NCI-H1436 treated with DMSO at 0.1 percent for 48 hours (cell line): ENCODE measurements at places on chromosomes 7 and 10.

DNA sequence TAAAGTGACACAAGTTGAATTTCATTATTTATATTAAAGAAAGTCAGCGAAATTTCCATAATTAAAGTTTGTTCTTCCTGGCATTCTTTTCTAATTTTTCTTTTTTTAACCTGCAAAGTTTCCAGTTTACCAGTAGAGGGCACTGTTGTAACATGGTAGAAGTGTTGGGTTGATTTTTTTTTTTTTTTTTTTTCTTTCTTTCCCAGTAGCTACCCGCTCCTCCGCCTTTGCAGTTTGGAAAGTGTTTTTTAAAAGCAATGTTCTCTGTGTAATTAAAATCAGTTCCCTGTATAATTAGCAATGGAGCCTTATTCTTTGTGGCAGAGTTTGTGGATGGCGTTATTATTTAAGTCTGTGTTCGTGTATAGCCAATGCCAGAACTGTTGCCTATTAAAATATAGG is 53.7 kb downstream of the TAF3 start:
- DNase-seq = no peak

- DNase-seq = no peak
These were observed 113.7 kb downstream of the LRMDA start for GRCh38 chr10:75544993-75545706.

GRCh38 chr10:43114743-43115611 is 23.3 kb upstream of the CSGALNACT2 start:
- no peak for DNase-seq

DNA sequence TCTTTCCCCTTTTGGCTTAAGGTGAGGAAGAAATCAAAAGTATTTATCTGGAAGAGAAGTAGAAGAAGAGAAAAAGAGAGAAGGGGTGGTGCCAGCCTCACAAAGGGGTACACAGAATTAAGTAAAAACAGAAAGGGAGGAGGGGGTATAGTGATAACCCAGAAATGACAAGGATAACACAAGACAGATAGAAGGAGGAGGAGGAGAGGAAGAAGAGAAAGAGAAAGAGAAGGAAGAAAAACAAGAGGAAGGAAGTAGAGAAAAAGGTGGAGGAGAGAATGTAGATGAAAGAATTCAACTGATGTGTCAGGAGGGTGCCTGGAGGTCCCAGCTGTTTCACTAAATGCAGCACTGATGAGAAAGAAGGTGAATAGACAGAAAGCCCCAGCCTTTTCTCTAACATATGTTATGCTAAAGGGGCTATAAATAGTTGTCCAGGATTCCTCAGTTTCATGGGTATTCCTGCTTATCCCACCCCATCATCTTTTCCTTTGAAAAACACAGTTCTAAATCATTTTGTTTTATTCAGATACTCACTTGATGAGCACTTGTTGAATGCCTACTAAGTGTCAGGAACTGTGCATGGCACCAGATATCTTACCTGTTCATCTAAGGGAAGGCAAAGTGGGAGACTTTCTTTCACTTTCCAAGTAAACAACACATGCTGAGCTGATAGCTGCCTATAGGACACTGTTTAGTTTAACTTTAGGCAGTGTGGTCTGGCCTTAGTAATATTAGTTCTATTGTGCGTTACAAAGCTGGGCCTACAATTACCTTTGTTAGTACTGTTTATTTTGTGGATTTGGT is 8.0 kb downstream of the SEMA3E start:
- DNase-seq = no peak

- DNase-seq = no peak
These were observed 111.3 kb downstream of the POU6F2 start for GRCh38 chr7:39088730-39089593.

DNA sequence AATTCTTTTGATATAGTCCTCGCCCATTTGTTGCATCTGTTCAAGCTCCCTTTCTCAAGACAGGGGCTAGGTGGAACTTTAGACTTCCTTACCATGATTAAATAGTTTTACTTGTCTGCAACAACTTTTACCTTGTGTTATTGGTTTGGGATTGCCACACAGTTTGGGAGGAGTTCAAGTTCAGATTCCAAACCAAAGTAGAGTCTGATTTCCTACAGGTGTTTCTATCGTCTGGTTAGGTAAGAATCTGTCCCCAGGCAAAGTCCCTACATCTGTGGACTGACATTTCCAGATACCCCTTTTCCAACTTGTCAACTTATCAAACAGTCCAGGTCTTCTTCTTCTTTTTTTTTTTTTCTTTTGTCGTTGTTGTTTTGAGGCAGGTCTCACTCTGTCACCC is 93.1 kb downstream of the LRGUK start:
- no peak for DNase-seq

DNA sequence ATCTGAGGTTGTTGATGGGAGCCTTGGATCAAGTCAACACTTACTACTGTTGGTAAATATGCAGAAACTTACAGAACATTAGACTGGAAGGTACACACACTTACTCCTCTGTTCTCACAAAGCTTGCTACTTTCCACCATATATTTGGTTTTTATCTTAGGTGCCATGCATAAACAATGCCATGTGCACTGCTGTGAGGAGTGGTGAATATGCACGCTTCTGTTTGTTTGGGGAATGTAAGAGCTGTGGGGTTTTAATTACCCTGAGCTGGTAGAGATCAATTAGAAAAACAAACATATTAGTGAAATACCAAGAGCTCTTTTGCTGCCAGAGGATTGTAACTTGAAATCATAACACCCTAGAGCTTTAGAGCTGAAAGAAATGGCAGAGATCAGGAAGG is 79.8 kb upstream of the ARID5B start:
- DNase-seq = no peak

DNA sequence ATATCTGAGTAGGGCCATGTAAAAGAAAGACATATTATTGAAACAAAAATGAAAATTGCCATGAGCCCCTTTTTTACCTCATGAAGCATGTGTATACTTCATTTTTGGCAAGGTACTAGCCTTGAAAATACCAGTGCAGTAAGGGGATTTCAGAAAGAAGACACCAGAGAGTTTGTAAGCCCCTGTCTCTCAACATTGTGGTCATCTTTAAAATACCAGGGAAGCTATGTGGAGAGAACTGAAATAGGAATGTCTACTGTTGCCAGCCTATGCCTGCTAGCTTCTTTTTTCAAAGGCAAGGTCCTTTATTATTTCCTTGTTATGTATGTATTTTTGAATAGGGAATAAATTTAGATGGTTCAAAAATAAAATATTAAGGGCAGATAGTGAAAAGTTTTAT is 57.8 kb downstream of the CASD1 start:
- no peak for DNase-seq

DNA sequence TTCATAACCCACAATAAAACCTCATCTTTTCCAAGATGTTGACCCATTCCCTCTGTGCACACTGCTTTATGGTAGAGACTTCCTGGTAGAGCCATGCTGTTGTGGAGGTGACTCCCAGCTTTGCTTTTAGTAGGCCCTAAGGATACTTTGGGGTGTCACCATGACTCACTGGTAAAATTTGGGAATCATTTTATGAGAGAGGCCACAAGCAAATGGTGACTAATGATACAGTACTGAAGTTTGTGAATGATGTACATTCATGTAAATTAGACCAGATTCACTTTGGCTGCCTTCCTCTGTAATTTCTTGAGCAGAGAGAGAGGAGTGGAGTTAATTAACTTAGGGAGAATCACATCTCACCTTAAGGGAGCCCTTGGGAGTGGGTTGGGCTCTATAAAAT is 686.5 kb downstream of the LRMDA start:
- DNase-seq = no peak

- DNase-seq = no peak
These were observed 21.8 kb downstream of the IFT22 start for GRCh38 chr7:101299511-101300464.

DNA sequence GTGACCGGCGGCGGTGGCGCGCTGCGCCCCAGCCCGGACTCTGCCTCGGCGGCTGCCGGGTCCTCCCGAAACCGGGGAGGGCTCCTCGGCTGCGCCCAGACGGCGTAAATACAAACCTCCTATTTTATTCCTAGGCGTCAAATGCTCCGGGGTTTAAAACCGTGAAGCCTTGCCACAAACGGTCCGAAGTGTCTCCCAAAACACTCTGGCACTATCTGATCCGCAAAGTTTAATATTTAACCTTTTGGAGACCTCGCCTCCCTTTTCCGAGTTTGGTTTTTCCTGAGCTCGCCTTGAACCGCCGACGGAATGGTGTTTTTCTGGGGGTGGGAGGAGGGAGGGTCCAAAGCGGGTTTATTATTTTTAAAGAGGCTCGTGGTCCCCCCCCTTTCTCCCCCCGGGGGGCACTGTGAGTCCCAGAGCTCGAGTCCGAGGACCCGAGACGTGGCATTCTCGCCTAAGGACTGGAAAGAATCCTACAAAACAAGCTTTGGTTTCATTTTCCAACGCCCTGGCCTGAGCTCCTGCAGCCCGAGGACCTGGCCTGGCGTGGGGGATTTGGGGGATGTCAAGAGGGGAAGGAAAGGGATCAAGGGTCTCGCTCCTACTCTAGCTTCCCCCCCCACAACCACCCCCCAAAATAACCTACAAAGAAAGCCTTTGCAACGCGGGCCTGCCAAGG is 1.8 kb downstream of the TNRC18 start:
- DNase-seq = no peak

DNA sequence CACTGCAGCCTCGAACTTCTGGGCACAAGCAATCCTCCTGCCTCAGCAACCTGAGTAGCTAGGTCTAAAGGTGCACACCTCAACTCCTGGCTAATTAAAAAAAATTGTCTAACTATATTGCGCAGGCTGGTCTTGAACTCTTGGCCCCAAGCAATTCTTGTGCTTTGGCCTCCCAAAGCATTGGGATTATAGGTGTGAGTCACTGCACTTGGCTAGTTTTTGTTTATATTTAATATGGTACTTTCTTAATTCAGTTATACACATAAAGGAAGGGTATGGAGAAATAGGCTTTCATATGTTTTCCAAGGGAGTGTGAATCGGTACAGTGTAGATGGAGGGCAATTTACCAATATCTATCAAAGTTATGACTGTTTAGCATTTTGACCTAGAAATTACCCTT is 20.4 kb downstream of the NPVF start:
- no peak for DNase-seq

DNA sequence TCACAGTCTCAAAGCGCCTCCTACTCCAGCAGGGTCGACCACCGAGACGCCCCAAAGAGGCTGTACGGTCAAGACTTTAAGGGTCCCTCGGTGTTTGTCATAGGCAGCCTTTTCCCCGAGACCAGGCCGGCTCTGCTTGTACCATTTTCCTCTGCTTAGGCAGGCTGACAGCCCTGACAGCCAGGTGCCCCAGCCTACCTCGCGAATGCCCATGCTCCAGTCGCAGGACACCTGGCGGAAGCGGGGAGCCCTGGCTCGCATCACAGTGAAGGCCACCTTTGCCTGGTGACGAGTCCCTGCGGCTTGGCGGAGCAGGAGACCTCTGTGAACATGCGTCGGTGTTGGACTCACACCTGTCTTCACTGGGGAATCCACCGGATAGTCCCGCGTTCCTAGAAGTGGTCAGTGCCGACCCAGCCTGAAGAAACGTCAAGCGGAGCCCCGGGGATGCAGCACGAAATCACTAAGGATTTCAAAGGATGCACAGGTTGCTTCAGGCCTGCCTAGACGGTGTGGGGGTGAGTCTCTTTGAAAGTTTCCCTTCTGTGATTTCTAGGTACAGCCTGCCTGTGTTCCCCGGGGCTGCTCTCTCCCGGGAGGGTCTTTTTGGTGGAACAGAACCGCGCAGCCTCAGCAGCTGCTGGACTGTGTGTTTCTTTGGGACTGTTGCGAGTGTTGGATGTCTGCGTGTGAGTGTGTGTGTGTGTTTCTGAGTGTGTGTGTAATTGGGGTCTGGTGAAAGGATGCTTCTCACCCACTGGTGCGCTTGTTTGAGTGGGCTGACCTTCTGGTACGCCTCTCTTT is 30.5 kb upstream of the ZNF273 start:
- DNase-seq = no peak

GRCh38 chr7:104956753-104957450 is 57.1 kb upstream of the KMT2E start:
- no peak for DNase-seq

- no peak for DNase-seq
These were observed 88.6 kb downstream of the FANK1 start for GRCh38 chr10:125984865-125985495.

- DNase-seq = no peak
These were observed at the start of gene SLC37A3 for GRCh38 chr7:140397784-140398750. Gene SLC37A3 (minus strand): TSS chr7:140398530. CDS start chr7:140382526, 16,004 bp downstream.

- no peak for DNase-seq
These were observed 77.0 kb upstream of the PODXL start for GRCh38 chr7:131633342-131633843.

- DNase-seq = no peak
These were observed 472.1 kb downstream of the SEMA3D start for GRCh38 chr7:84714765-84715164.

DNA sequence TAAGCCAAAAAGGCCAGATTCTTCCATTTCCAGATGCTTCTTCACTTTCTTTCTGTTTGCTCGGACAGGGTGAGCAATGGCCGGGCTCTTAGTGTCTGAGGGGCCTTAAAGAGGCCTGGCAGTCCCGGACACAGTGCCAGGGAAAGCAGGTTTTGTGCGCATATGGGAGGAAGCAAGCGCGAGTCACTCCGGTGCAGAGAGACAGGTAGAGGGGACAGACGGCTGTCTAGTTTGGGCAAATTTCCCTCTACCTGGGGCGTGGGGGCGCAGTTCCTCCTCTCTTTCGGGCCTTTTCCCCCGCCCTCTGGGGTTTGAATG is 4.7 kb downstream of the NEUROD6 start:
- no peak for DNase-seq

DNA sequence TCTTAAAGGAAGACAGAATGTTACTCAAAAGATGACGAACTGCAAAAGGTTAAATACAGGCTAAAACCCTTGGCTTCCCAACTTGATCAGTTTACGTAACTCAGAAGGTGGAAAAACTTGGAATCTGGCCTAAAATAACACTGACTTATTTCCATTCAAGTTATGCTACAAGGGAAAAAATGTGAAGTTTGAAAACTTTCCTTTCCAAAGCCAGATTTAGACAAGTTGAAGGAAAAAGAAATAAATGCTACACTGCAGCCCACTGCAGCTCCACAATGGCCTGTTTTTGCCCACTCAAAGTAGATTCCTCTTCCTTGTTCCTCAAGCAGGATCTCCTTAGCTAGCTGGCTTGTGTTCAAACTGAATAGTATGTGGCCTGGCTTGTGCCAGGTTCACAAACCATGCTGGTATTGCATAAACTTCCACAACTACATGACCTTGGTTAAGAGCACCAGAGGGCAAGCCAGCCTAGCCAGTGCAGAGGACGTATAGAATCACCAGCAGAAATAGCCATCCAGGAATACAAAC is 166.2 kb downstream of the CPEB3 start:
- no peak for DNase-seq
